Activated CD4-positive, alpha-beta memory T cell treated with anti-CD3 and anti-CD28 coated beads for 36 hours (primary cell): ENCODE measurements at places on chromosomes 6 and 20. TPM values are rescaled to one million over a fixed set of nuclear protein-coding genes. Genes with fewer than 3 reads are reported as not detected.

The FAM209B gene
- 0.63 TPM for total RNA-seq

GRCh38 chr20:62962221-62962879 lies 9.8 kb downstream of the SLC17A9 start:
- no peaks in the 10 kb centered on the region for H3K4me1 ChIP-seq
- H3K4me3 ChIP-seq: no peak overlapping the region
- H3K27ac ChIP-seq: no peak overlapping the region

The SIRT5 gene
- 10.4 TPM for total RNA-seq

- H3K36me3 ChIP-seq: no peaks in the 10 kb centered on the region
- H3K27me3 ChIP-seq: peaks cover 8% of the 10 kb centered on the region
- no peak for DNase-seq
- H3K4me1 ChIP-seq: no peaks in the 10 kb centered on the region
- no peak overlapping the region for H3K27ac ChIP-seq
These were observed 178.5 kb downstream of the KIF6 start for GRCh38 chr6:39546731-39547130.

DNA sequence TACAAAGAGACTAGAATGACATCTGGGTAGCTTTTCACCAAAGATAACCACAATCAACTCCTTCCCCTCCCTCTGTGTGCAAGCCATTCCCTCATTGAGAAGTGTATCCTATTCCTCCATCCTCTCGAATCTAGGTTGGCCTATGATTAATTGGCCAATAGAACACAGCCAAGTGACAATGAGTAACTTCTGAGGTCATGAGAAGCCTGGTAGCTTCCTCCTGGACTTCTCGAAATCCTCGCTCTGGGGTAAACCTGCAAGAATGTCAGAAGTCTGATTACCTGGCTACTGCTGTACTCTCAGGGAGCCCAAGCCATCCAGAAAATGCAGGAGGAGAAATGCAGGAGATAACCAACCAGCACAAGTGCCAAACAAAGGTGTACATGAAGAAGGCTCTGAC lies 13.1 kb downstream of the ARHGAP18 start:
- H3K4me3 ChIP-seq: no peak overlapping the region
- H3K27me3 ChIP-seq: no peaks in the 10 kb centered on the region
- H3K36me3 ChIP-seq: no peaks in the 10 kb centered on the region
- DNase-seq: no peak
- H3K27ac ChIP-seq: no peak overlapping the region
- peaks cover 29% of the 10 kb centered on the region for H3K4me1 ChIP-seq

DNA sequence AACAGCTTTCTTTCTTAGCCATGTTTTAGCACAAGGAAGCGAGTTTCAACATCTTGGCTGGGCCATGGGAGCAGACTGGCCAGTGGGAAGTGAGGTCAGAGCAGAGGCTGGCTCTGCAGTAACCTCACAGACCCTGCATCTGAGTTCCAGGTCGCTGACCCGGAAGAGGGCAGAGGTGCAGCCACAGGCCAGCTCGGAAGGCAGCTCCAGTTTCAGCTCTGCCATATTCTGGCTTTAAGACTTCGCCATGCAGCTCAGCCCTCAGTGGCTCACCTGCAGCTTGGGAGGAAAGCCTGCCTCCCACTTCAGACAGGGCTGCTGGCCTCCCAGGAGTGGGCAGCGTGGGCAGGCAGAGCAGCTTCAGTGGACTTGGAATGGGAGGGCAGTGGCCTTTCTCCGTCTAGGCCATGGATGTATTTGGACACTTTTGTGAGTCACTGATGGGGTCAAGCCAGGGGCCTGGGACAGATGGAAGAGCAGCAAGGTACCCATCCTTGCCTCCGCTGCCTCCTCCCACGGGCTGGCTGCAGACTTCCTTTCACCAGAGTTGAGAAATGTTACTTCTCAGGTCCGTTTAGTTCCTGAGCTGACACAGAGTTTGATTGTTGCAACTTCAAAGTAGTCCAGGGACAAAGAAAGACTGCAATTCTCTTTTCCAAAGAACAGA lies 18.5 kb downstream of the CST8 start:
- H3K36me3 ChIP-seq: no peaks in the 10 kb centered on the region
- no peak overlapping the region for H3K4me3 ChIP-seq
- no peak for DNase-seq
- H3K27me3 ChIP-seq: peaks cover 3% of the 10 kb centered on the region
- H3K4me1 ChIP-seq: no peaks in the 10 kb centered on the region

The COL21A1 gene
- not detected for total RNA-seq

DNA sequence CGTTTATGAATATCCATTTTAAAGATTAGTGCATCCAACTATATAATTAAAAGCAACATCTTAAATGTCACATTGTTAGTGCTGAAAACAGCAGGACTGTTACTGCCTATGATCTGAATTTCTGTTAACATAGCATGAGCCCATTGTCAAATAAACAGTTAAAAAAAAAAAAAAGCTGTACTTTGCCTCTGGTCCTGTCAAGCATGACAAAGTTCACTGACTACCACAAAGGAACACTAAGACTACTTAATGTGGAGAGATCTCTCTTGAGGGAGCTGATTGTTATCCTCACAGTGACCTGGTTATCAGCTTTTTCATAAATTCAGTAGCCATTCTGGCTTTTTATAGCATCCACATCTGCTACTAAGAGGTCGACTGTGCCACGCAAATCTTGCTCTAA lies 228.1 kb downstream of the TMEM200A start:
- H3K27ac ChIP-seq: no peak overlapping the region
- DNase-seq: no peak
- no peaks in the 10 kb centered on the region for H3K27me3 ChIP-seq
- no peak overlapping the region for H3K4me3 ChIP-seq
